Left ventricle myocardium superior (tissue), 1 donor: ENCODE measurements at places on chromosomes 6 and 20. TPM values are rescaled to one million over a fixed set of nuclear protein-coding genes. Genes with fewer than 3 reads are reported as not detected.

Gene FHL5
- 6.9 TPM for total RNA-seq

Gene CCHCR1
- 11.2 TPM for total RNA-seq

Gene LTB
- total RNA-seq, result 0.40 TPM

Gene CRIP3
- 6.6 TPM for total RNA-seq

Gene TMEM244
- total RNA-seq, result not detected

Gene ABHD16A
- 29.0 TPM for total RNA-seq

Gene LBP
- 0.25 TPM for total RNA-seq

Gene SOD2
- 1,053 TPM for total RNA-seq

Gene TGIF2
- total RNA-seq, result 7.6 TPM

Gene CYP39A1
- 5.9 TPM for total RNA-seq

Gene ZNF451
- 23.7 TPM for total RNA-seq

Gene FAM209B
- not detected for total RNA-seq

Gene BPIFB1
- not detected for total RNA-seq

Gene TBC1D22B
- total RNA-seq, result 6.3 TPM

Gene TINAG
- 0.15 TPM for total RNA-seq

Gene MARCKS
- total RNA-seq, result 25.4 TPM

Gene USP49
- total RNA-seq, result 1.3 TPM

Gene OR2B6
- total RNA-seq, result not detected

Gene OOEP
- 0.45 TPM for total RNA-seq

Gene OARD1
- 22.2 TPM for total RNA-seq

Gene C6orf15
- total RNA-seq, result not detected

Gene PRIM2
- total RNA-seq, result 4.2 TPM

Gene MUCL3
- not detected for total RNA-seq

Gene PXDC1
- 25.0 TPM for total RNA-seq

Gene RIPOR2
- total RNA-seq, result 3.6 TPM

Gene SH3BGRL2
- 9.0 TPM for total RNA-seq

Gene CD109
- 7.6 TPM for total RNA-seq

Gene OXT
- total RNA-seq, result not detected

Gene HLA-DPA1
- total RNA-seq, result 37.7 TPM

Gene TRAPPC3L
- total RNA-seq, result 0.40 TPM

Gene KCNK5
- total RNA-seq, result 0.50 TPM

Gene SUMO4
- 0.32 TPM for total RNA-seq

Gene PPP1R3D
- total RNA-seq, result 13.7 TPM

Gene FGD2
- total RNA-seq, result 8.0 TPM

Gene APOBEC2
- total RNA-seq, result 237 TPM

Gene HLA-DQA2
- 2.7 TPM for total RNA-seq

Gene WDR27
- 8.6 TPM for total RNA-seq

Gene ZNF165
- 0.62 TPM for total RNA-seq

Gene STMND1
- not detected for total RNA-seq

Gene GPX5
- not detected for total RNA-seq

Gene COQ3
- total RNA-seq, result 33.8 TPM
